Osteoblast (primary cell): ENCODE measurements at places on chromosomes 11 and 22. TPM values are rescaled to one million over a fixed set of nuclear protein-coding genes. Genes with fewer than 3 reads are reported as not detected.

GRCh38 chr22:45248832-45249561, 8.3 kb upstream of the KIAA0930 start:
- H3K27me3 ChIP-seq, result no peaks in the 10 kb centered on the region
- H3K4me3 ChIP-seq, result no peak overlapping the region
- peak; percentile 58 for DNase-seq
- H3K4me1 ChIP-seq, result peaks cover 10% of the 10 kb centered on the region

- no peak overlapping the region for H3K4me3 ChIP-seq
- DNase-seq, result no peak
- peaks cover 47% of the 10 kb centered on the region for H3K27me3 ChIP-seq
Observed at GRCh38 chr11:61505640-61506155, 2.9 kb upstream of the LRRC10B start.

DNA sequence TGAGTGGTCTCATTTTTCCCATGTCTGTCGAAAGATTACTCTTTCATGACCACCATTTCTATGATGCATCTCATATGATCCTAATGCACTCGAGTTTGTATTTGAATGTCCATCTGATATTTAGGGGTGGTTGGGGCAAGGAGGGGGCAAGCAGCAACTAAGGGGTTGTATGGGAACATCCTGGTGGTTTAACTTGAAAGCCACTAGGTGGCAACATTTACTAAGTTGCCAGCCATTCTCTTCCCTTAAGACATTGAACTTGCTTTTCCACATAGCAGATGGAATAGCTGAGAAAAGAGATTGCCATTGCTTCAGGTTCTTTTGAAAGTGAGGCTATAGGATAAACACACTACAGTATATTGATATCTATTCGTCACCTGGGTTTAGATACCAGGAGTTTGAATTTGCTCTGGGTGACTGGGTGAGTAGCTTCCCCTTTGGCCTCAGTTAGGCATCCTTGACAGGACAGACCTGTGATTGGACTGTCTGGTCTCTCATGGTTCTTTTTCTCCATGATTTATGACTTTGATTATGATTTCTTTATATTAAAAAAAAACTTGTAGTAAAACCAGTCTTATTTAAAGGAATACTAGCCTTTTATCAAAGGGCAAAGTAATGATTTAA, 32.4 kb downstream of the NF2 start:
- H3K36me3 ChIP-seq, result peaks cover 23% of the 10 kb centered on the region
- H3K4me3 ChIP-seq, result no peak overlapping the region
- peaks cover 15% of the 10 kb centered on the region for H3K4me1 ChIP-seq
- H3K27me3 ChIP-seq, result no peaks in the 10 kb centered on the region
- no peak overlapping the region for H3K27ac ChIP-seq
- DNase-seq, result no peak

DNA sequence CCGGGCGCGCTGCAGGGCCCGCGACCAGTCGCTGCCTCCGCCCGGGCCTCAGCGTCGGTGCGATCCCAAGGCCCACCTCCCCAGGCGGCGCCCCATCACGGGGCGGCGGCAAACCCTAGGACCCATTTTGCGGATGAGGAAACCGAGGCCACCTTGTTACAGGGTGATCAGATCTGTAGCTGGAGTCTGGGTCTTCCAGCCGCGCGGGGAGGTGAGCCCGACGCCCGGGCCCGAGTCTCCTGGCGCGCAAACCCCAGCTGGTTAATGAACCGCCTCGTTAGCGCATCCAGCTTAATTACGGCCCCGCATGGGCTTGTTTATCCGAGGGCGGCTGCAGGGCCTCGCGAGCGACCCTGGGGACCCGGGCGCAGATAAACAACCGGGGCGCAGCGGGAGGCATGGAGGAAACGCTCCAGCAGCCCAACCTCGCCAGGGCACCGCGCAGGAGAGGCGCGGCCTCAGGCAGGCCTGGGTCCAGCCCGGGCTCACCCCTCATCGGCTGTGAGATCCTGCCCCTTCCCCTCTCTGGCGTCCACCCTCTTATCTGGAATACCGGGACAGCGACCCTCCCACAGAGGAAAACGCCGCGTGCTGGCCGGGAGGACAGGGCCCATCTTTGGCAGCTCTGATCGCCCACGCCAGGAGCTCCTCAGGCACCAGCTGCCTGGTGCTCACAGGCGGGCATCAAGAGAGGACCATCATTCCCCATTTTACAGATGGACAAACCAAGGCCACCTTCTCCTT, 14.7 kb downstream of the OTUB1 start:
- no peak overlapping the region for H3K27ac ChIP-seq
- H3K36me3 ChIP-seq, result peaks cover 12% of the 10 kb centered on the region
- no peak for DNase-seq
- H3K4me1 ChIP-seq, result peaks cover 9% of the 10 kb centered on the region
- no peaks in the 10 kb centered on the region for H3K27me3 ChIP-seq

HPX gene
- 0.59 and 1.1 TPM in 2 replicates for total RNA-seq

PDGFB gene
- total RNA-seq, result under 0.01 TPM in 1 of 2 replicates, not detected in the other

DNA sequence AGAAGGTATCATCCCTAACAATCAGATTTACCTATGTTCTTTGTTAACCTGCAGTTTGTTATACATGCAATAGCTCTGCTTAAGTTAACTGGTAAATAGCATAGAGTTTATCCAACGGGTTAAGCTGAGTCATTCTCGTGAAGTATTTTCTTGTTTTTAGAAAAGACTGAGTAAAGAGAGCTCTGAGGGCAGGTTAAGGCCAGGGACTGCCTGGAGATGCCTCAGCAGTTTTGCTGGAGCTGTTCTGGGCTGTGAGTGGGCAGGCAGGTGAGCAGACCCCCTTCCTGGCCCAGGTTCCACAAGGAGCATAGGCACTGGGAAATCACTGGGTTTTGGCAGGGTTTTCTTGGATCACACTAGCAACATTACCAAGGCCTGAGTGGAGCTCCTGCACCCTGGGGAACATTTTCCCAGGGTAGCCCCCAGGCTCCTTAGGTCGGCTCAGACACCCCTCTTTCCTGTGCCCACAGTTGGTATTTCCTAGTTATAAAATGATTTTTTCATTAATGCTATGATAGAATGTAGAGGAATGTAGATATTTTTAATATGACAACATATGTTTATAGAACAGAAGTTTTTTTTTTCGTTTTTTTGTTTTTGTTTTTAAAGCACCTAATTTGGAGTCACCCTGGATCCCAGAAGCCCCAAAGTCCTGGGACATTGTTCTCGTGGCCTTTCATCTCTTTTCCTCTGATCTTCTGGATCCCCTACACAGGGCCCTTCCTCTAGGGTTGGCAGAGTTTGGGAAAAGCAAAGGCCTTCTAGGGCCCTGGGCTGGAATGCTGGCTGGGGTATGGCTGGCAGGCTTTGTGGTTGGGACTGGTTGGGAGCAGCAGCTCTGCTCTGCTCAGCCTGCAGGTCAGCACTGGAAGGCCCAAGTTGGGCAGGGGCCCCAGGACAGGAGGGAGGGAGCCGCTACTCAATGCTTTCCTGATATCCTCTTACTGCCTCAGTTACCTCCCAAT, 26.7 kb downstream of the IRAG1 start:
- no peaks in the 10 kb centered on the region for H3K27me3 ChIP-seq
- DNase-seq, result no peak
- no peaks in the 10 kb centered on the region for H3K36me3 ChIP-seq
- peaks cover 38% of the 10 kb centered on the region for H3K4me1 ChIP-seq
- H3K27ac ChIP-seq, result peak overlapping the region; percentile 94

HSCB gene
- total RNA-seq, result 13.0 and 16.8 TPM in 2 replicates

- no peak overlapping the region for H3K4me3 ChIP-seq
- peak overlapping the region; percentile 10 for H3K27ac ChIP-seq
- H3K27me3 ChIP-seq, result no peaks in the 10 kb centered on the region
- DNase-seq, result no peak
Observed at GRCh38 chr11:93525601-93526345, 17.4 kb downstream of the SMCO4 start.

GRCh38 chr11:10659339-10660216, 34.0 kb downstream of the IRAG1 start:
- no peaks in the 10 kb centered on the region for H3K36me3 ChIP-seq
- H3K27me3 ChIP-seq, result no peaks in the 10 kb centered on the region
- H3K27ac ChIP-seq, result peak overlapping the region; percentile 87
- peaks cover 54% of the 10 kb centered on the region for H3K4me1 ChIP-seq

FADS1 gene
- total RNA-seq, result 303 and 323 TPM in 2 replicates

DNA sequence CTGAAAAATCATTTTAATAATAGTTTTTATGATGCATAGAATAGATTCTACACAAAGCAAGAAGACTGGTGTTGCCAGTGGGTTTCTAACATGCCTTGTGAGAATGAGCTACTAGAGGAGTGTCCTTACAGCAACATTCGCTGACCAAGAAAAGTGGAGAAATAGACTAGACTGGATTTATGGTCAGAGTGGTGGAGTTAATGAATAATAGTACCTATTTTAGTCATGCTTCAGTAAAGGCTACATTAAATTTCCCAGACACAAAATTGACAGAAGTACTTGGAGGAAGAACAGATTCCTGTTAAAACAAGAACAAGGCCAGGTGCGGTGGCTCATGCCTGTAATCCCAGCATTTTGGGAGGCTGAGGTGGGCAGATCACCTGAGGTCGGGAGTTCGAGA, 539.2 kb downstream of the ETS1 start:
- no peaks in the 10 kb centered on the region for H3K36me3 ChIP-seq
- H3K4me3 ChIP-seq, result no peak overlapping the region
- peaks cover 13% of the 10 kb centered on the region for H3K4me1 ChIP-seq
- no peak for DNase-seq
- H3K27ac ChIP-seq, result no peak overlapping the region

CRYBB3 gene
- not detected in 2 replicates for total RNA-seq

- DNase-seq, result no peak
- H3K27ac ChIP-seq, result no peak overlapping the region
- peaks cover 30% of the 10 kb centered on the region for H3K36me3 ChIP-seq
- H3K27me3 ChIP-seq, result no peaks in the 10 kb centered on the region
Observed at GRCh38 chr11:20407344-20407743, 19.8 kb downstream of the PRMT3 start.

UBASH3B gene
- 9.1 and 21.4 TPM in 2 replicates for total RNA-seq

GRCh38 chr11:70247710-70248072, 22.8 kb upstream of the PPFIA1 start:
- H3K27me3 ChIP-seq, result peaks cover 3% of the 10 kb centered on the region
- peak; percentile 86 for DNase-seq
- peaks cover 40% of the 10 kb centered on the region for H3K4me1 ChIP-seq
- H3K36me3 ChIP-seq, result no peaks in the 10 kb centered on the region
- no peak overlapping the region for H3K4me3 ChIP-seq

DNA sequence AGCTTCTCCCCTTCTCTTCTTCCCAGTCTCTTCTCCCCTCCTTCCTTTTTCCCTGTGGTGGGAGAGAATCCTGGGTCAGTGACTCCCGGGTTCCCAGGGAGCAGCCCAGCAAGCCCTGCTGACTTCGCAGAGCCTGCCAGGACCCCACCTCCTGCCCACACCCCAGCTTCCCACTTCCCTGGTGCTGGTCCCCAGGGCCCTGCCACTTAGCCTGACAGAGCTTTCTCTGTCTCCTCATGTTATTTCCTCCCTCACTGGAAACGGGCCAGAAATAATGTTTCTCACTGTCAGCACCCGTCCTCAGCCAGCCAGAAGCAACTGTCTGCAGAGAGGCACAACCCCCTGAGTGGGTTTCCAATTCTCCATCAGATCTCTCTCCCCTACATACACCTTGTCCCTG, 27.1 kb downstream of the C11orf96 start:
- no peak overlapping the region for H3K4me3 ChIP-seq
- peaks cover 12% of the 10 kb centered on the region for H3K4me1 ChIP-seq
- H3K36me3 ChIP-seq, result no peaks in the 10 kb centered on the region
- peaks cover 3% of the 10 kb centered on the region for H3K27me3 ChIP-seq
- peak; percentile 85 for DNase-seq
- H3K27ac ChIP-seq, result no peak overlapping the region

DNA sequence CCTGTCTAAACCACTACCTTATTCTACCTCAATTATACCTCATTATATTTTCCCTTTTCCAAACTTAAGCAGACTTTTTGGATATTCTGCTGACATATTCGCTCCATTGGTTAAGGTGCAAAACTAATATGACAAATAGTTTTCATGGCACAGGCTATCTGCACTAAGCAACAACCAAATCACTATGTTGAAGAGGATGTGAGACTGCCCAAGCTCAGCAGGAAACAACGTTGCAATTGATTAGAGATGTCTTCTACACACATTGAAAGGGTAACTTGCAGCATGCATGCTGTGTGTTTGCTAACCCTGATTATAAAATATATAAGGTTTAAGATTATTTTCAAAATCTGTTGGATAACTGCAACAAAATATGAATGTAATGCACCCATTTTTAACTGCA, 61.6 kb downstream of the STK33 start:
- H3K4me3 ChIP-seq, result no peak overlapping the region
- H3K36me3 ChIP-seq, result no peaks in the 10 kb centered on the region
- DNase-seq, result no peak
- H3K4me1 ChIP-seq, result no peaks in the 10 kb centered on the region
- no peaks in the 10 kb centered on the region for H3K27me3 ChIP-seq

APOA5 gene
- under 0.01 TPM in 1 of 2 replicates, not detected in the other for total RNA-seq
